ENCODE measurements at places on chromosomes 5 and 9.

DNA sequence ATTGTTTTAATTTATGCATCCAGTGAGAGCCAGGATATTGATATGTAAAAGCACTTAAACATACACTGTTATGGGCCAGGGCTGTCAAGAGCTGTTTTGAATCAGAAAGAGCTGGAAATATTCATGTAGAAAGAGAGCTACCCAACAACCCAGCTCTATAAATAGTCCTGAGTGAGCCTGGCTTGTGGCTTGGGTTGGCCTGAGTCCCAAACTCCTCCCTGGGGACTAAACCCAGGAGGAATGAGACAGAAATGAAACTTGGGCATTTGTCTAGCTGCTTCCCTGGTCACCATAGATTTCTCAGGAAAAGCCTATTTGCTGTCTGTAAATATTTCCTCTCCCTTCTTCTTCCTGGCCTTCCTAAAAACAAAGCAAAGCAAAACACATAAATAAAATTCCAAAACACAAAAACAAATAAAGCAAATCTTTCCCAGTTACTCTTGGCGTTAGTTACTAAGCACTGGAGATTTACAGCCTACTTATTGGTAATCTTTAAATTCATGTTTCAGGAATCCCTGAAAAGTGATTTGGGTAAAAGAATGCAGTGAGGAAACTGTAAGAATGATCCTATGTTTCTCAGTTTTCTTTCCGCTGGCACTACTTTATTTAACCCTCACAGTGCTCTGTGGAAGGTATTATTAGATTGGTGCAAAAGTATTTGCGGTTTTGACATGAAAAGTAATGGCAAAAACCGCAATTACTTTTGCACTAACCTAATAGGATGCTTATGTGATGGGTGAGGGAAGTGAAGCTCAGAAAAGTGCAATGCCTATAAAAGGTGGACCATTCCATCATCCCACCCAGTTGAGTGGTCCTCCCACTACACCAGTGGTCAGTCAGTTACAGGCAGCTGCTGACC, 111.8 kb downstream of the CARTPT start:
- DNase-seq: no peak

- DNase-seq: no peak
Measured at GRCh38 chr9:78103971-78104433, 72.4 kb upstream of the GNAQ start.

GRCh38 chr9:124008303-124008693, 3.3 kb upstream of the LHX2 start:
- no peak for DNase-seq

GRCh38 chr5:100780376-100780870, 122.7 kb downstream of the ST8SIA4 start:
- no peak for DNase-seq

Data from activated CD4-positive, alpha-beta T cell treated with anti-CD3 and anti-CD28 coated beads for 4 hours (primary cell).